Upper lobe of left lung (tissue), 6 donors: ENCODE measurements at places on chromosomes 13 and 19. TPM values are rescaled to one million over a fixed set of nuclear protein-coding genes. Genes with fewer than 3 reads are reported as not detected.

RDH8 gene
- not detected for total RNA-seq

IRGC gene
- not detected for total RNA-seq

HSD17B14 gene
- total RNA-seq: 24.8 TPM

APC2 gene
- total RNA-seq: 1.0 TPM

TNFSF9 gene
- 6.7 TPM for total RNA-seq

CYP2F1 gene
- total RNA-seq: 16.6 TPM

TBXA2R gene
- total RNA-seq: 2.1 TPM

SCN1B gene
- total RNA-seq: 7.8 TPM

TTC9B gene
- total RNA-seq: not detected

S1PR5 gene
- 2.1 TPM for total RNA-seq

TJP3 gene
- 70.7 TPM for total RNA-seq

ZNF653 gene
- 30.4 TPM for total RNA-seq

ZNF550 gene
- 11.1 TPM for total RNA-seq

CFD gene
- 378 TPM for total RNA-seq

OR7A10 gene
- not detected for total RNA-seq

GPR183 gene
- total RNA-seq: 9.5 TPM

ITGBL1 gene
- total RNA-seq: 12.7 TPM
